Left ventricle myocardium superior (tissue), 1 donor: ENCODE measurements at places on chromosomes 3 and 15. TPM values are rescaled to one million over a fixed set of nuclear protein-coding genes. Genes with fewer than 3 reads are reported as not detected.

The CATSPER2 gene
- total RNA-seq = 0.82 TPM

The BCL6 gene
- 104 TPM for total RNA-seq

The SLC27A2 gene
- not detected for total RNA-seq

The GPR149 gene
- not detected for total RNA-seq

The FILIP1L gene
- total RNA-seq = 28.6 TPM

The GP5 gene
- total RNA-seq = not detected

The BFSP2 gene
- not detected for total RNA-seq

The HRH1 gene
- total RNA-seq = 1.4 TPM

The LRTM1 gene
- not detected for total RNA-seq

The GOLGA8Q gene
- total RNA-seq = 1.1 TPM

The WDR93 gene
- not detected for total RNA-seq

DNA sequence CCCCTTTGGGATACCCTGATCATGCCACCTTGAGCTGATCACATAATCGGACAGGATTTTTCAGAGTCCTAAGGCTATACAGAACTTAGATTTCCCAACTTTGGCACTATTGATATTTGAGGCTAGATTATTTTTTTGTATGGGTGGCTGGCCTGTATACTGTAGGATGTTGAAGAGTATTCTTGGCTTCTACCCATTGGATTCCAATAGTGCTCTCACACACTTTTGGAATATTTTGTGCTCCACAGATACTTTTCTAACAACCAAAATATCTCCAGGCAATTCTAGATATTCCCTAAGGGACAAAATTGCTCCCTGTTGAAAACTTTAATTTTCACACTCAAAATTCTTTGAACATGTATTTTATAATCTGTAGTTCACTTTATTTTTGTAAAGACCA lies 125.1 kb downstream of the ABI3BP start:
- no peak for DNase-seq

DNA sequence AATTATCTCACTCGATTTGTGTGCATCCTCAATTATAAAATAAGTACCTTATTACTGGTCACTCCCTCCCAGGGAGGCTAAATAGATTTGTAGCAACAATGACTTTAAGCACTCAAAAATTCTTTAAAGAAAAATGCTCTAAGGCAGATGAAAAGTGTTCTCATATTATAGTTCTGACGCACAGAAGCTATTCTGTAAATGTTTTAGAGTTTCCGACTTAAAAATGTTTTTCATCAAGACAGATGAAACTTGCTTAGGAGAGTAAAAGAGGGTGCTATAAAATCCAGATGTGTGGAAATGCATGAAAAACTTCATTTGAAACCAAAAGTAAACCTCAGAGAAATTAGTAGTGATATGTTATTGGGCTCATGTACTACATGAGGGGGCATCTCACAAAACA lies 398.4 kb upstream of the KCNMB2 start:
- DNase-seq = no peak

- no peak for DNase-seq
These were observed 25.5 kb downstream of the ATP1B3 start for GRCh38 chr3:141901914-141902313.

- no peak for DNase-seq
These were observed 267.0 kb downstream of the ZBTB20 start for GRCh38 chr3:114880078-114880477.

DNA sequence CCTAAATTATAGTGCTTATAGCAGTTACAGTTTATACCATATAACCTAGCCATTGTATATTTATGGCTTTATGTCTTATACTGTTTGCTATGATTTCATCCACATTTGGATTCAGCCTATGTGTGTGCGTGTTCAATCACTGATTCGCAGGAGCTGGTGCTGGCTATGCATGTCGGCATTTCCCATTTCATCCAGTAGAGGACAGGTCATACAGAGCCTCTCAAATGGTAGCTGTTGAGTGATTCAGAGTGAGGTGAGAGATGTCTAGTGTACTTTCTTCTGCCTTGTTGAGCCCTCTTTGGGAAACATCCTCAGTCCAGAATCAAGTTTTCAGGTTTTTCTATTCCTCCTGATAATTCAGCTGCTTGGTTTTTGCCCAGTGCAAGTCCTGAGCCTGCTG lies 76.1 kb downstream of the FRMD4B start:
- DNase-seq = no peak

DNA sequence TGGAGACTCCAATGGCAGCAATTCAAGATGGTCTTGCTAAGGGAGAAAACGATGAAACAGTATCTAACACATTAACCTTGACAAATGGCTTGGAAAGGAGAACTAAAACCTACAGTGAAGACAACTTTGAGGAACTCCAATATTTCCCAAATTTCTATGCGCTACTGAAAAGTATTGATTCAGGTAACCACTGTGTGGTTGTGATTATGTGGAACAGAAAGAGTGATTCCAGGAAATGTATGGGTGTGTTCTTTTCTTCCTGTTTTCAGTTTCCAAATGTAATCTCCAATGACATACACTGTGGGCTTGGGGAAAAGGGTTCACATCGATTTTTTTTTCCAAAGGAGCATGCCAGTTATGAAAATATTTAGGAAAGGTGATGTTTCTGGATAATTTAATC lies 10.9 kb downstream of the SCG3 start:
- no peak for DNase-seq

DNA sequence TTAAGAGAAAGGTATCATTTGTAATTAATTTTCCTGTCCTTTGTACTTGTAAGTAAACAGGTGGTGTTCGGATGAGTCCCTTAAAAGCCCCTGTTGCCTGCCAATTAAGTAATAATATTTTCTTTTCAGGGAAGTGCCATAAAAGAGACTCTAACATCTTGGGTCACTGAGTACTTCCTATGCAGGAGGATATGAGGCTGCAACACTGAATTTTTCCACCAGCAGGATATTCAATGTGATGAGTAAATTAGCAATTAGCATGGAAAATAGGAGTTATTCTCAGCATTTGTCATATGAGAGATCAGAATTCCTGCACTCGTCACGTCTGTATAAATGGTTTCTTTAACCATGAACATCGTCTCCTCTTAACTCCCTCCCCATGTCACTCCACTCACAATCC lies 45.4 kb downstream of the WWTR1 start:
- no peak for DNase-seq

GRCh38 chr3:78604341-78604740 lies 1163.5 kb downstream of the ROBO1 start:
- DNase-seq = no peak

GRCh38 chr3:171890398-171890797 lies 47.2 kb downstream of the TMEM212 start:
- no peak for DNase-seq

DNA sequence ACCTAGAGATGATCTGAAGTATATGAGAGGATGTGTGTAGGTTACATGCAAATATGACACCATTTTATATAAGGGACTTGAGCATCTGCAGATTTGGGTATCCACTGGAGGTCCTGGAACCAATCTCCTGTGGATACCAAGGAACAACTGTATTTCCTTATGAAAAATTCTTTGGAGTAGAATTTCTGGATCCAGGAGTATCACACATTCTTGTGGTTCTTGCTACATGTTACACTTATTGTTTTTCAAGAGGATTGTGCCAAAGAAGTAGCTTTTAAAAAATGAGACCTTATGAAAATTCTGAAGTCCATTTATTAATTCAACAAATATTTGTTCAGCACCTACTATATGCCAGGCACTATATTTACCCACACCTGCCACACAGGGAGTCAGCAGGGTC lies 15.7 kb upstream of the TBC1D23 start:
- DNase-seq = no peak

DNA sequence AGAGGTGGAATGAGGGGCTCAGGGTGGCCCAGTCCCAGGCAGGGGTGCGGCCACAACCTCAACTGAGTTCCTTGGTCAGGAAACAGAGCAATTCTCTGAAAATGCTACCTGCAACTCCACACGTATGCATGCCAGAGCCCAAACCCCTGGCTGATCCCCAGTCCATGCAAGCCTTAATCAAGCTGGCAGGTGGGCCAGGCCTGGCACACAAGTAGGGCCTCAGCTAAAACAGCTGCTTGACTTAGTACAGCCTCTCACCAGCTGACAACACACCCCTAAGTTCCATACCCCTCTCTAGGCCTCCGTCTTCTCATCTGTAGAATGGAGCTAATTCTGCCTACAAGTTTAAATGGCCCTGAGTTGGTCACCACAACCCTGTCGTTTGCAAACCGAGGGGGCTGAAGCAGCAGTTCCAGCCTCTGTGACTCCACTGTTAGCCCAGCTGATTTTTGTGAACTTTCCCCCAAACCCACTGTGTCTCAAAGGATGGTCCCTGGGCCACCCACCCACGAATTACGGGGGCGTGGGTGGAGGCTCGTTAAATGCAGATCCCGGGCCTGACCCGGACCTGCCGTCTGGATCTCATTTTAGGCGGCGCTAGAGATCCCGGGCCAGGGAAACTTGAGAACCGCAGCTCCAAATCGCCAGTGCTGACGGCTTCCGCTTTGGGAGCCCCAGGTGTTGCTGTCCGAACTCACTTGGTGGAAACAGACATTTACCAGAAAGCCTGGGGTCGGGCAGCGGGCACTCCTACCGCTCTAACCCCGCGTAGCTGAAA lies 927 bp downstream of the CHDH start:
- peak; percentile 76 for DNase-seq

DNA sequence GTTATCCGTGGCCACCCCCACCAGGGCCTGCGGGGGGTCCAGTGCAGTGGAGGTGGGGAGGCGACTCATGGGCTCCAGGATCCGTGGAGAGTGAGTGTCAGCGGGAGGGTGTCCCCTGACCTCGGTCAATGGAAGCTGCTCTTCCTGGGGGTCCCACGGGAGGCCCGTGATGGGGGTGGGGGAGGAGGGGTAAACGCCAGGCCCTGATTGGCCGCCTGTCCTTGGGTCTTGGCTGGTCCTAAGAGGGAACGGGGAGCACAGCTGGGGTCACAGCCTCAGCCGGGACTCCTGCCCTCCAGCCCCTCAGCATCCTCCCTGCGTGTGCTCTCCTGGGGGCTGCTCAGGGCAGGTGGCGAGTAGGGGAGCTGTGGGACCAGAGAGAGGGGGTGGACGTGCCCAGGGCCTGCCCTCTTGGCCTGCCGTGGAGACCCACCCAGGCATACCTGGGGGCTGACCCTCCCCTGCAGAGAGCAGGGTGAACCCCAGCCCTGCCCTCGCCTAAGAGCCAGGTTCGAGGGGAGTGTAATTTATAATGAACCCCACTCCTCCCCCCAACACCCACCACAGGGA lies 184.6 kb downstream of the GOLGA6L6 start:
- DNase-seq = peak; percentile 36

- DNase-seq = no peak
These were observed 58.1 kb downstream of the COL8A1 start for GRCh38 chr3:99696497-99696896.

- no peak for DNase-seq
These were observed 19.9 kb upstream of the PDE8A start for GRCh38 chr15:84961707-84962106.

GRCh38 chr3:34361921-34362320 lies 563.5 kb downstream of the PDCD6IP start:
- DNase-seq = no peak

DNA sequence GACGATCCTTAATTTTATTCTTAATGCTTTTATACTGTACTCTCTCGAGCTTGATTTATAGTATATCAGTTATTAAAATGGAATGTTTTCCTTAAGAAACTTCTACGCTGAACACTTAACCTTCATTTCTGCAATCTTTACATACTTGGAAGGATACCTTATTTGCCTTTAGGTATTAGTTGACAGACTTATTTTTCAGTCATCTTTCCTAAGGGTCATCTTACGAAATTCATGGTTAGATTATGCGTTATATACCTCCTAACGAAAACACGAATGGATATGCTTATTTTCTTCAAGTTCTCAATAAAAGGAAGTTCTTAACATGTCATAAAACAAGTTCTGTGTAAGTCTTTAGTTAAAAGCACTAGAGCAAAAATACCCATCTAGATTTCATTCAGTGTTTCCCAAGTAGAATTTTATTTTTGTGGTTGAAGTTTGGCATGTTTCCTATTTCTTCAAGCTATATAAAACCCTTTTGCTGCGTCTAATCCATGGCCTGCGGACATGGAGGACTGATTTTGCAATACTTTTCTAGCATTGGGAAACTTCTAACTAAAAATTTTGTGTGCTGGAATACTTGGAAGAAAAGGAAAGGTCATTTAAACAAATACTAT lies 231.3 kb downstream of the TP63 start:
- no peak for DNase-seq

- DNase-seq = no peak
These were observed 140.4 kb downstream of the ABI3BP start for GRCh38 chr3:100852840-100853239.

GRCh38 chr3:43525941-43526607 lies 95.7 kb downstream of the ANO10 start:
- DNase-seq = no peak

DNA sequence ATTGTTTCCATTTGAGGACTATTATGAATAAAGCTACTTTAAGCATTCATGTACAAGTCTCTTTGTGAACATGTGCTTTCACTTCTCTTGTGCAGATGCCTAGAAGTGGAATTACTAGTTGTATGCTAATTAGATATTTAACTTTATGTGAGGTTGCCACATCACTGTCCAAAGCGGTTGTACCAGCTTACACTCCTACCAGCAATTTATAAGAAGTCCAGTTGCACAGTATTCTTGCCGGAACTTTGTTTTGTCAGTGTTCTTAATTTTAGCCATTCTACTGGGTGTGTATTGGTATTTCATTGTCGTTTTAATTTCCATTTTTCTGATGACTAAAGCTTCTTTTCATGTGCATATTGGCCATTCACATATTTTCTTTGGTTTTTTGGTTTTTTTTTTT lies 29.1 kb downstream of the SEMA3G start:
- DNase-seq = no peak
